ENCODE measurements at places on chromosomes 5 and 9.

DNA sequence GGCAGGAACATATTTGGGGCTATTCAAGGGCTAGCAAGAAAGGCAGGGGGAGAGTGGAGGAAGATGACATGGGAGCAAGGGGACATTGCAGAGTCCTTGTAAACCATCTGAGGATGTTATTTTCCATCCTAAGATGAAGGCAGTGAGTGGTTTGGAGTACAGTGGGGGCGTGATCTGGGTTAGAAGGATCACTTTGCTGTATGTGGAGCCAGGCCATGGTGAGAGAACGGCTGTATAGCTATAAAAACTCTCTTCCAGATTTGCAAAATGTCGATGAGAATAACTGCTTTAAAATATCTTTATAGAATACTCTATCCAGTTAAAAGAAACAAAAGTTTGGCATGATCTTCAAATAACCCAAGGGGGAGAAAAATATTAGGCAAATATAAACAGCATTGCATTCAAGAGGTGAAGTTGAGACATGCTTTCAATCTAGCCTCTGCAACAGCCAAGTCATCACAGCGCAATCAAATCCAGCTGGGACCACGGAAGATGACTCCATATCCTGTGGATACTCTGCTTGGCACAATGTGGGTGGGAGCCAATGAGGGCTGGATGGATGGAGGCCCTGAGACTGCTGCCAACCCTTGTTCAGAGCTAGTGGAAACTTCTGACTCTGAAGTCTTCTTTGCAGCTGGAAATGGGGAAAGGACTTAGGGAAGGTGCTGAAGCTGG lies 111.5 kb upstream of the BASP1 start:
- peak overlapping the region; percentile 46 for H3K27ac ChIP-seq
- peak; percentile 84 for DNase-seq
- no peaks in the 10 kb centered on the region for H3K36me3 ChIP-seq
- H3K27me3 ChIP-seq = no peaks in the 10 kb centered on the region
- no peak overlapping the region for H3K4me3 ChIP-seq

DNA sequence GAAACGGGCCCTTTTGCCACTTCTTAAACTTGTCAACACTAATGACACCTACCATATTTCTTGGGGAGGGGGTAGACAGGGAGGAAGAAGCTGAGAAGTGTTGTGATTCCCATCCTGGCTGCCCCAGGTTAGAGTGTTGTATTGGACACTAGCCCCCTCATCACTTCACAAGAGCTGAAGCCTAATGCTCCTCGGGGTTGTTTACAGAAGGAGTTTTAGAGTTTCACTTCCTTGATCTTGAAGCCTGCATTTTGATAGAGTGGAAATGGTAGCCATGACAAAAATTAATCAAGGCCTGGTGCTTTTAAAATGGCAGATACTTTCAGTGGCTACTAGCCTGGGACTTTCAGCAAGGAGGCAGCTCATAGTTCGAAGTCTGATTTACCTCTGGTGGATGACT lies 11.0 kb upstream of the FAM120AOS start:
- H3K36me3 ChIP-seq = no peaks in the 10 kb centered on the region
- no peak overlapping the region for H3K27ac ChIP-seq
- no peaks in the 10 kb centered on the region for H3K27me3 ChIP-seq
- H3K4me1 ChIP-seq = peaks cover 19% of the 10 kb centered on the region
- H3K4me3 ChIP-seq = no peak overlapping the region

- DNase-seq = peak; percentile 74
- H3K27me3 ChIP-seq = no peaks in the 10 kb centered on the region
- no peaks in the 10 kb centered on the region for H3K36me3 ChIP-seq
Measured at GRCh38 chr5:139637438-139638089, 10.6 kb upstream of the CXXC5 start.

GRCh38 chr9:122158202-122158601 lies 1.4 kb downstream of the NDUFA8 start:
- H3K36me3 ChIP-seq = no peaks in the 10 kb centered on the region
- no peak overlapping the region for H3K4me3 ChIP-seq
- peaks cover 2% of the 10 kb centered on the region for H3K4me1 ChIP-seq

DNA sequence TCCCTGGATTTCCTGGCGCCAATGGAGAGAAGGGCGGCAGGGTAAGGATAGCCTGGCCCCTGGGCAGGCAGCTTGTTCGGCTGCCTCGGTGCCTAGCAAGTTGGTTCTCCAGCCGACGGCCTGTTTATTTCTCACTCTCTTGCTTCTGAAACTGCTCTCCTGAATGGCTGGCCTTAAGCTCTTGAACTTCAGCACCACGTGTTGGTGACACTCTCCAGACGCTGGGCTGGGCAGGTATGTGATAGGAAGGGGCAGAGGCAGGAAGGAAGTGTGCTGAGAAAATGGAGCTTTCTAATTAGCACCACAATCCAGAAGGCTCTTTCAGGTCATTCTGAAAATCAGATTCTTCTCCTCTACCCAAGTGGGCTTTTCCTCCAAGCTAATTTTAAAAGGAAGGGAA lies 91.4 kb upstream of the FCN2 start:
- H3K36me3 ChIP-seq = peaks cover 74% of the 10 kb centered on the region
- H3K4me3 ChIP-seq = no peak overlapping the region
- no peaks in the 10 kb centered on the region for H3K27me3 ChIP-seq

- H3K36me3 ChIP-seq = no peaks in the 10 kb centered on the region
- no peaks in the 10 kb centered on the region for H3K27me3 ChIP-seq
- peak; percentile 88 for DNase-seq
- no peak overlapping the region for H3K4me3 ChIP-seq
- H3K4me1 ChIP-seq = peaks cover 9% of the 10 kb centered on the region
- H3K27ac ChIP-seq = no peak overlapping the region
Measured at GRCh38 chr5:158976035-158976434, 123.7 kb downstream of the EBF1 start.

GRCh38 chr5:6347673-6348072 lies 30.7 kb downstream of the MED10 start:
- no peak for DNase-seq
- H3K27ac ChIP-seq = no peak overlapping the region
- H3K4me3 ChIP-seq = no peak overlapping the region
- H3K36me3 ChIP-seq = no peaks in the 10 kb centered on the region

GRCh38 chr9:97510797-97511654 lies 9.6 kb downstream of the TMOD1 start:
- H3K27ac ChIP-seq = no peak overlapping the region
- DNase-seq = peak; percentile 95
- no peak overlapping the region for H3K4me3 ChIP-seq
- H3K27me3 ChIP-seq = peaks cover 2% of the 10 kb centered on the region
- no peaks in the 10 kb centered on the region for H3K36me3 ChIP-seq

GRCh38 chr5:81010336-81011169 lies 50.4 kb downstream of the RASGRF2 start:
- no peaks in the 10 kb centered on the region for H3K36me3 ChIP-seq
- peaks cover 8% of the 10 kb centered on the region for H3K4me1 ChIP-seq
- peak overlapping the region; percentile 76 for H3K27ac ChIP-seq
- peak; percentile 68 for DNase-seq
- no peaks in the 10 kb centered on the region for H3K27me3 ChIP-seq

GRCh38 chr9:74666625-74667316 lies 169.6 kb downstream of the RORB start:
- peak; percentile 40 for DNase-seq
- H3K27me3 ChIP-seq = no peaks in the 10 kb centered on the region
- H3K36me3 ChIP-seq = no peaks in the 10 kb centered on the region
- H3K27ac ChIP-seq = peak overlapping the region; percentile 66
- H3K4me1 ChIP-seq = no peaks in the 10 kb centered on the region

GRCh38 chr5:77095189-77095588 lies 8.1 kb upstream of the ZBED3 start:
- DNase-seq = no peak
- H3K4me1 ChIP-seq = no peaks in the 10 kb centered on the region
- H3K27ac ChIP-seq = no peak overlapping the region
- H3K36me3 ChIP-seq = no peaks in the 10 kb centered on the region
- H3K4me3 ChIP-seq = no peak overlapping the region

DNA sequence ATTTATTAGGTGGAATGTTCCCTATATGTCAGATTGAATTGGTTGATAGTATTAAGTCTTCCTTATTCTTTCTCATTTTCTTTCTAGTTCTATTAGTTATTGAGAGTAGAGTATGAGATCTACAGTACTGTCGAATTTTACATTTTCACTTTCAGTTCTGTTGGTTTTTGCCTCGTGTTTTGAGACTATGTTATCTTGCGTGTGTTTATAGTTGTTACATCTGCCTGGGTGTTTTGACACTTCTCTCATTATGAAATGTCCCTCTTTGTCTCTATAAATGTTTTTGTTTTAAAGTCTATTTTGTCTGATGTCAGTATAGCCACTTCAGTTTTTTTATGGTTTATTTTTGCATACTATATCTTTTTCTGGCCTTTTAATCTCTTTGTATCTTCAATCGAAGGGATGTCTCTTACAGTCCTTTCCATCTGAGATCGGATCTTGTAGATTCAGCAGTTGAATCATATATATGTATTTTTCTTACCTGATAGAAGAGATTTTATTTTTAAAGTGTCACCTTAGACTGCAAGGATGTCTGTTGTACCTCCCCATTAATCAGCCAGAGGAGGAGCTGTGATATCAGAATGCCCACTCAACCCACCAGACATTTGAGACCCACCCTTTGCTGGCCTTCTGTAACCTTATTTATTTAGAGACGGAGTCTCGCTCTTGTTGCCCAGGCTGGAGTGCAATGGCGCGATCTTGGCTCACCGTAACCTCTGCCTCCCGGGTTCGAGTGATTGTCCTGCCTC lies 20.7 kb downstream of the EHMT1 start:
- H3K36me3 ChIP-seq = peaks cover 8% of the 10 kb centered on the region
- H3K27me3 ChIP-seq = no peaks in the 10 kb centered on the region
- peaks cover 6% of the 10 kb centered on the region for H3K4me1 ChIP-seq
- no peak overlapping the region for H3K27ac ChIP-seq

DNA sequence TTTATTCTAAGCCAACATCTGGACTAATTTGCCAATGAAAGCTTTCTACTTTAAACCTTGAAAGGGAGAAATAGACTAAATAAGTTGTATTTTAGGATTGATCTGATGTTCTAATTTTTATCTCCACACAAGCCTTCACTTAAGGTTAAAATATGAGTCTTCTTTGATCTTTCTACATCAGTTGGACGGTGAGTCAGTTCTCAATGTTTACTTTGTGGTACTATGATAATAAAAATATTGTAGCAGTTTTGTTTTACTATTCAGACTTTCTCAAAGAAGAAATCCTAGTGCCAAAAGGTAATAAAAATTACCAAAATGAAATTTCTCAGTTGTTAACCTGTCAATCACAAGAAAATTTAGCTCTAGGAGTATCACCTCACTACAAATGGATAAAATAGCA lies 203.5 kb upstream of the RGMB start:
- no peak overlapping the region for H3K4me3 ChIP-seq
- no peaks in the 10 kb centered on the region for H3K36me3 ChIP-seq

DNA sequence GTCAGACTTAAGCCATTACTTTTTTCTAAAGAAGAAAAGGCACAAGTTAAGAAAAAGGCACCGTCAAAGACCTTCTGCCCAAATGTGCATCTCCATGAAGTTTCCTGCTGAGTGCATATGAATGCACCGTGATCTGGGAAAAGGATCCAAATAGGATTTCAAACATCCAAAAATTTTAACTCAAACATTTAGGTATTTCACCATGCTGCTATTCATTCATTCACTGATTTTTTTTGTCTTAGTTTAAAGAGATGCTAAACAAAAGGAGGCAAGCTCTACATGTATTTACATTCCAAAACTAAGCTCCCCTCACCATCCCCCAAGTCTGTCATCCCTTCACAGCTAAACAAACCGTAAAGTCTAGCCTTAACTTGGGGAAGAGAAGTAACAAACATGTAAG lies 291.9 kb downstream of the ARL15 start:
- H3K4me3 ChIP-seq = no peak overlapping the region
- H3K27me3 ChIP-seq = no peaks in the 10 kb centered on the region
- peak; percentile 66 for DNase-seq
- peak overlapping the region; percentile 43 for H3K27ac ChIP-seq

GRCh38 chr9:109182940-109183798 lies 16.1 kb upstream of the FRRS1L start:
- H3K27ac ChIP-seq = no peak overlapping the region
- DNase-seq = peak; percentile 15
- H3K36me3 ChIP-seq = no peaks in the 10 kb centered on the region
- no peaks in the 10 kb centered on the region for H3K4me1 ChIP-seq

- H3K27me3 ChIP-seq = peaks cover 88% of the 10 kb centered on the region
- peak; percentile 30 for DNase-seq
- no peaks in the 10 kb centered on the region for H3K36me3 ChIP-seq
Measured at GRCh38 chr5:55231029-55231918, 2.1 kb downstream of the CCNO start.

DNA sequence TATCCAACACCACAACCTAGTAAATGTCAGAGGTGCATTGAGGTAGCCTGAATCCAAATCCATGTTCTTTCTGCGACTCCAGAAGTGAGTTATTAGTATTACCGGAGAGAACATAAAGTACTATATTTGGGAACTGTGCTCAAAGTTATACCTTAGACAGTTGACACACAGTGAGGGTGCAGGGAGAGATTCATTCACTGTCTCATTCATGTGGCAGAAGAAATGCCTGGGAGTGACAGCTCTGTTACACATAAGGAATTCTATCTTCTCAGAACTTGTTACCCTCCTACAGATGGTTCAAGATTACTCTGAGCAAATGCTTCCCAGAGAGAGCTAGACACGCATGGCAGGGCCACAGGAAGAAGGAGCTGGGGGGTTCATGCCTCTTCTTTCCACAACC lies 103.0 kb downstream of the ATP10B start:
- H3K36me3 ChIP-seq = no peaks in the 10 kb centered on the region
- DNase-seq = no peak
- H3K4me1 ChIP-seq = no peaks in the 10 kb centered on the region
- no peak overlapping the region for H3K4me3 ChIP-seq

DNA sequence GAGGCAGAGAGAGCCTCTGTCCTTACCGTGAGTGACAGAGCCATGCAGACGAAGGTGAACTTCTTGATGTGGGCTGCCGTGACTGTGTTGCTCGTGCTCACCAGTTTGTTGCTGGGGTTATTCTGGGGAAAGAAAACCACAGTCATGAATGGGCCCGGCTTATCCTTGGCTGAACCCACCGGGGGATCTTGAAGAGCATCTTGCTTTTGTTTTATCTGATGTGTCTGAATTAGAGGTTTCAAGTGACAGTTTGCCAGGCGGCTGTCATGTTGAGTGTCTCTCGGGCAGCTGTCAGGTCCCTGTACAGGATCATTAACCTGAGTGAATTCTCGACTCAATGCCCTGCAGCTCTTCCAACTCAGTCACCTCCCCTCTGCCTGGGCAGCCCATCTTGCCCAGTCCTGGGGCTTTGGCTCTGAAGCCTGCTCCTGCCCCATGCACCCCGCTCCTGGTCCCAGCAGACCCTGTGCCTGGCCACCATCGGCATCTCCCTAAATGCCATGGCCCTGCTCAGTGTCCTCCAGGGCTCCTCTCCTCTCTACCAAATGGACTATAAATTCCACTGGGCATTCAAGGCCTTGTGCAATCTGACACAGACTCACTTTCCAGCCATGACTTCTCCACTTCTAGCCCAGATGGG lies 77.4 kb downstream of the OTULIN start:
- DNase-seq = no peak
- no peaks in the 10 kb centered on the region for H3K27me3 ChIP-seq
- no peak overlapping the region for H3K27ac ChIP-seq
- no peak overlapping the region for H3K4me3 ChIP-seq
- no peaks in the 10 kb centered on the region for H3K36me3 ChIP-seq

- H3K4me1 ChIP-seq = no peaks in the 10 kb centered on the region
- no peak overlapping the region for H3K4me3 ChIP-seq
Measured at GRCh38 chr9:12464910-12465512, 228.2 kb upstream of the TYRP1 start.

- H3K27ac ChIP-seq = no peak overlapping the region
- H3K36me3 ChIP-seq = no peaks in the 10 kb centered on the region
- peak; percentile 8 for DNase-seq
- no peaks in the 10 kb centered on the region for H3K4me1 ChIP-seq
- H3K4me3 ChIP-seq = no peak overlapping the region
Measured at GRCh38 chr5:168020542-168021294, 270.7 kb upstream of the WWC1 start.

- no peak overlapping the region for H3K27ac ChIP-seq
- H3K27me3 ChIP-seq = no peaks in the 10 kb centered on the region
- peaks cover 2% of the 10 kb centered on the region for H3K4me1 ChIP-seq
- H3K4me3 ChIP-seq = no peak overlapping the region
Measured at GRCh38 chr5:120621339-120621738, 157.2 kb downstream of the PRR16 start.
